Sigmoid colon (tissue), 7 donors: ENCODE measurements at places on chromosomes 3 and 15. TPM values are rescaled to one million over a fixed set of nuclear protein-coding genes. Genes with fewer than 3 reads are reported as not detected.

GRCh38 chr3:134511500-134511899 lies 25.6 kb downstream of the CEP63 start:
- peaks cover 3% of the 10 kb centered on the region for H3K4me1 ChIP-seq
- no peak overlapping the region for H3K27ac ChIP-seq
- DNase-seq: no peak

GRCh38 chr15:77871852-77872371 lies 205.6 kb downstream of the TBC1D2B start:
- H3K27ac ChIP-seq: no peak overlapping the region
- no peaks in the 10 kb centered on the region for H3K36me3 ChIP-seq
- no peak for DNase-seq
- no peaks in the 10 kb centered on the region for H3K4me1 ChIP-seq

Gene ZNF502
- total RNA-seq: 8.1 TPM

Gene ATP2B2
- total RNA-seq: under 0.01 TPM

GRCh38 chr3:183385698-183386613 lies 42.5 kb downstream of the MCF2L2 start:
- no peak for DNase-seq
- no peaks in the 10 kb centered on the region for H3K27me3 ChIP-seq
- no peak overlapping the region for H3K27ac ChIP-seq
- H3K4me1 ChIP-seq: no peaks in the 10 kb centered on the region
- no peaks in the 10 kb centered on the region for H3K36me3 ChIP-seq
- no peak overlapping the region for H3K4me3 ChIP-seq

DNA sequence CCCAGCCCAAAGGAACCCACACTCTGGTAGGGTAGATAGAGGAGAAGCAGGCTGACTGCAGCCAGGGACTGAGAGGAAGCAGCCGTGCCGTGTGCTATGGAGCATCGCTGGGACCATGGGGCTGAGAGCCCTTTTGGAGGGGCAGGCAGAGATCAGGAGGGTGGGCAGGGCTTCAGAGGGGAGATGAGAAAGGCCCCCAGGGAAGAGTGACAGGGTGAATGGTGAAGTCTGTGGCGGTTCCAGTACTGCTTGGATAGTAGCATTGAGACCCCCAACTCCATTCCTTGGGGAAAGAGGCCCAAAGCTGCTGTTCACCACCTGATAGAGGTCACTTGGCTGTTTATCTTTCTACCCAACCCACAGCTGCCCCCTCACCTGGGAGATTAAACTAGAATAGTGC lies 80.0 kb upstream of the MRPS22 start:
- no peak for DNase-seq
- H3K27ac ChIP-seq: no peak overlapping the region
- H3K27me3 ChIP-seq: no peaks in the 10 kb centered on the region
- H3K4me1 ChIP-seq: no peaks in the 10 kb centered on the region

Gene C3orf20
- total RNA-seq: not detected

DNA sequence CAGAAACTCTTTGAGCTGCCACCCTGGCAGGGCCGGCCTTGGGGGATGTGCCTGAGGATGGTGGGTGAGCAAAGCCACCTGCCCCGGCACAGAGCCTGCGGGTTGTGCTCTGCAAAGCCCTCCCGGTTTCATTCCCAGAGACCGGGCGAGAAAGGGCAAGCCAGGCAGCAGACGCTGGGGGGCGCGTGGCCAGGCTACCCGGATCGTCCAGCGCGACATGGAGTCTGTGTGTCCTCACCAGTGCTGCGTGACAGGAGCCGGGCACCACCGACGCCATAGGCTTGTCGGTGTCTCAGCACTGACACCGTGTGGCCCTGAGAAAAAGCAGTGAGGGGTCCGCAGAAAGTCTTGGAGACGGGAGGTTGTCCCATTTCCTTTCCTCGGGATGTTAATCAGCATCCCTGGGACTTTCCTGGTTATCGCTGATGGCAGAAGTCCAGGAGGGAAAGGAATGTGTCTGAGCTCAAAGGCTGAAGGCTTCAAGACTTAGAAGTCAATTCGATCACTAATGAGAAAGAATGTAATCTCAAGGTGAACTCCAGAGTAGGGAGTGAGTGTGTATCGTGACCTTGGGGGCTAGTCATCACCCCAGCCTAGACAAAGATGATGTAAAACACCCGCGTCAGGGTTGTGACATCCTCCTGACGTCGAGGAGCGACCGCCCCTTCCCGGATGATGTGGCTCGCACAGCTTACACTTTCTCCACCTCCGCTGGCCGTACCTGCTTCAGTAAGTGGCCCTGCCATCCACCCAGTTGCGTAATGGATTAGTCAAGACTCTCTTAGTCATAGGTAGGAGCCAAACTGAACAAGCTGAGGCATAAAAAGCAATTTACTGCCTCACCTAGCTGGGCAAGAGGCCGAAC lies 36.3 kb upstream of the PLA2G4E start:
- DNase-seq: no peak
- no peaks in the 10 kb centered on the region for H3K27me3 ChIP-seq
- no peaks in the 10 kb centered on the region for H3K36me3 ChIP-seq
- no peak overlapping the region for H3K27ac ChIP-seq

- H3K4me3 ChIP-seq: no peak overlapping the region
- no peaks in the 10 kb centered on the region for H3K4me1 ChIP-seq
- DNase-seq: no peak
- no peaks in the 10 kb centered on the region for H3K27me3 ChIP-seq
- H3K36me3 ChIP-seq: no peaks in the 10 kb centered on the region
Observed at GRCh38 chr3:197305854-197306253, 7.4 kb upstream of the DLG1 start.

Gene ALDH1A3
- total RNA-seq: 36.4 TPM
